T-helper 9 cell (primary cell): ENCODE measurements at places on chromosomes 12 and 14.

GRCh38 chr12:19869413-19869812, 430.1 kb downstream of the AEBP2 start:
- DNase-seq: no peak

DNA sequence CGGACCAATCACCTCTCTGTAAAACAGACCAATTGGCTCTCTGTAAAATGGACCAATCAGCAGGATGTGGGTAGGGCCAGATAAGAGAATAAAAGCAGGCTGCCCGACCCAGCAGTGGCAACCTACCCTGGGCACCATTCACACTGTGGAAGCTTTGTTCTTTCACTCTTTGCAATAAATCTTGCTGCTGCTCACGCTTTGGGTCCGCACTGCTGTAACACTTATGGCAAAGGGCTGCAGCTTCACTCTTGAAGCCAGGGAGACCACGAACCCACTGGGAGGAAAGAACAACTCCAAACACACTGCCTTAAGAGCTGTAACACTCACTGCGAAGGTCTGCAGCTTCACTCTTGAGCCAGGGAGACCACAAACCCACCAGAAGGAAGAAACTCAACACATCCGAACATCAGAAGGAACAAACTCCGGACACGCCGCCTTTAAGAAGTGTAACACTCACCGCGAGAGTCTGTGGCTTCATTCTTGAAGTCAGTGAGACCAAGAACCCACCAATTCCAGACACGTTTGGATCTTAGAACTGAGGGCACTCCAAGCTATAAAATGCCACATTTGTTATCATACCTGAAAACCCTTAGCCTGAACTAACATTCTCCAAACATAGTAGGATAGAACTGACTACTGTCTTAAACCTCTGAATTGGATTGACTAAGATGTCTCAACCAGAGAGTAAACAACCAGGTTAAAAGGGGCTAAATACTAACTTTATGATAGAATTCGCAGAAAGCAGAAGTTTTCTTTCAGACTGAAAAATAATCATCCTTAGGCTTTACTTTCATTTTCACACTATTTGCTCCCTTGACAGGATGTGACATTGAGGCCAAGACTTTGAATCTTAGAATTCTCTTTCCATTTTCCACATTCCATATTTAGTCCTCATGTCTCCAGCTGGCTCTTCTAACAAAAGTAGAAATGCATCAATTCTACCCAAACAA, 33.6 kb downstream of the CDKL1 start:
- no peak for DNase-seq

DNA sequence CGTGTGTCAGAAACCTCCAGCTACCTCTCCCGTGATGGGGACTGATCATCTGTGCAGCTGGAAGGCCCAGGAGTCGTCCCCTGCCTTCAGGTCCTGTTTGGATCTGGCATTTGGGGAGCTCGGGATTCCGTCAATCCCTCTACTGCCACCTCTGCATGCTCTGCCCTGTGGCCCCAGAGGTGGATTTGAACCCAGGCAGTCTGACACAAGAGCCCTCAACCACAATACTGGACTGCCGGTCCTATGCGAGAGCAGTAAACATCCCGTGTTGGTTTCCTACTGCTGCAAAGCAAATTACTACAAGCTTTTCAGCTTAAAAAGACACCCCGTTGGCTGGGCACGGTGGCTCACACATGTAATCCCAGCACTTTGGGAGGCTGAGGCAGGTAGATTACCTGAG, 121.9 kb upstream of the FKBP4 start:
- DNase-seq: no peak

- DNase-seq: no peak
Measured at GRCh38 chr12:15580431-15580830, 208.8 kb downstream of the EPS8 start.

GRCh38 chr12:50314636-50315312, 31.5 kb upstream of the LIMA1 start:
- no peak for DNase-seq

GRCh38 chr14:89504602-89505313, 87.7 kb upstream of the FOXN3 start:
- DNase-seq: no peak
